ENCODE measurements at places on chromosomes 13 and 19.
A peak's percentile ranks its signal among the peaks of the same experiment; 100 is the strongest.

DNA sequence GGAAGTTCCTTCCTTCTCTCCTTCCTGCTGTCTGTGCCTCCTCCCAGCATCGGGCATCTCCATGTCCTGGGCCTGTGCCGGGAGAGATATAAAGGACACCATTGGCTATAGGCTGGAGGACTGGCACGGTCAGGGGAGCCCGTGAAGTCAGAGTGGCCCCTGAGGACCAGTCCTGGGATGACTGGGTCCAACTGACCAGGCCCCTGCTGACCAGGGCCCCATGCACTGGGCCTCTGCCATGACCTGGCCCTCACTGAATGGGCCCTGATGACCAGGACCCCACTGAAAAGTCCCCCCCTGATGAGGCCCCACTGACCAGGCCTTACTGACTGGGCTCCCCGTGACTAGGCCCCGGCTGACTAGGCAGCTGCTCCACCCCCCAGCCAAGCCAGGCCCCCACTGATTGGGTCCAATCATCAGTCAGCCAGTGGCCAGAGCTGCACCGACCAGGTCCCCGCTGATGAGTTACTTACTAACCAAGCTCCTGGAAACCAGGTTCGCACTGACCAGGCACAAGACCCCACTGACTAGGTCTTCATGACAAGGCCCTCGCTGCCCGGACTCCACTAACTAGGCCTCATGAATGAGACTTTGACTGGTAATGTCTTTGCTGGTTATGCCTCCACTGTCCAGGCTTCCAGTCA lies 20.0 kb upstream of the ZNF14 start:
- no peak for DNase-seq

DNA sequence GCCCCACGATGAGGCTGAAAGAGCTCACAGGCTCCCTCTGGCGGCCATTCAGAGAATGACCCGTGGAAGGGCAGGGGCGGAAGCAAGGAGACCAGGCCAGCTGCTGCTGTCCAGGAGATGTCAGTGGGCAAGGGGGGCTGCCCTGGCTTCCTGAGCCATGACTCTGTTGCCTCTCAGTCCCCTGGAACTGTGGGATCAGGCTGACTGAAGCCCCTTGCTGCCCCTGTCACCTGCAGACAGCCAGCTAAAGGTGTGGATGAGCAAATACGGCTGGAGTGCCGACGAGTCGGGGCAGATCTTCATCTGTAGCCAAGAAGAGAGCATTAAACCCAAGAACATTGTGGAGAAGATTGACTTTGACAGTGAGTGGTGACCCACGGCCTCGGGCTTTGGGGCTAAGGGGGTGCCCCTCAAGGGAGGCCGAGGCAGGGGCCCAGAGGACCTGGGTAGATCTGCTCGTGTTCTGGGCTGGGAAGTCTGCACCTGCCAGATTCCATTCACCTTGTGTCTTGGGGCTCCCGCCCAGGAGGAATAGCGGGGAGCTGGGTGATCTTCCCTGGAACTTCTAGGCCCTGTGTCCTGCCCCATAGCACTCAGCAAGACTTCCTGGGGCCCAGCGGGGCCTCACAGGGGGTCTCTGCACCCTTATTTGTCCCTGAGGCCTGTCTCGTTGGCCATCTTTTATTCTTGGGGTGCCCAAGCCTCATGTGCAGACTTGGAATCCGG lies 12.5 kb upstream of the ACTN4 start:
- DNase-seq = peak; percentile 84

DNA sequence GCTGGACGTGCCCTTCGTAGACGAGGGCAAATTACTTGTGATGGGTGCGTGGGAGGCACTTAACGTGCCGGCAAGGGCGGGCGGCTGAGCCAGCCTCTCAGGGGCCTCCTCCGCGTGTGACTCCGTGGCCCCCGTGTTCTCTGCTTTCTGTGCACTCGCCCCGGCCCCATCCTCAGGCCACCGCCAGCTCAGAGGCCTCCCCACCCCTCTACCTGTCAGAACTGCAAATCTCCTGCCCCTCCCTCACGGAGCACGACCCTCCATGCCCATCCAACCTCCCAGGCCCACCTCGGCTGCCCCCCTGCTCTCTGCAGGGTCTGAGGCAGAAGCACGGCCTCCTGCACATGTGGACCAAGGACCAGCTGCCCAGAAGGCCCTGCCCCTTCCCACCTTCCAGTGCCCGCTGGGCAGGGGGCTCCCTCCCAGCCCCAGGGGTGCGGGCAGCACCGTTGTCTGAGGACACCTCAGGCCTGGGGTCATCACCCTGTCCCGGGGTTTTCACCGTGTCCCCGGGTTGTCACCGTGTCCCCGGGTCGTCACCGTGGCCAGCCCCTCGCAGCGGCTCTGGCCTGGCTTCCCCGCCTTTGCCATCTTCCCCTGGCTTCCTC lies 44.5 kb downstream of the TMEM255B start:
- DNase-seq = no peak

- peak; percentile 86 for DNase-seq
These were observed 5.7 kb downstream of the HOOK2 start for GRCh38 chr19:12769689-12770088.

DNA sequence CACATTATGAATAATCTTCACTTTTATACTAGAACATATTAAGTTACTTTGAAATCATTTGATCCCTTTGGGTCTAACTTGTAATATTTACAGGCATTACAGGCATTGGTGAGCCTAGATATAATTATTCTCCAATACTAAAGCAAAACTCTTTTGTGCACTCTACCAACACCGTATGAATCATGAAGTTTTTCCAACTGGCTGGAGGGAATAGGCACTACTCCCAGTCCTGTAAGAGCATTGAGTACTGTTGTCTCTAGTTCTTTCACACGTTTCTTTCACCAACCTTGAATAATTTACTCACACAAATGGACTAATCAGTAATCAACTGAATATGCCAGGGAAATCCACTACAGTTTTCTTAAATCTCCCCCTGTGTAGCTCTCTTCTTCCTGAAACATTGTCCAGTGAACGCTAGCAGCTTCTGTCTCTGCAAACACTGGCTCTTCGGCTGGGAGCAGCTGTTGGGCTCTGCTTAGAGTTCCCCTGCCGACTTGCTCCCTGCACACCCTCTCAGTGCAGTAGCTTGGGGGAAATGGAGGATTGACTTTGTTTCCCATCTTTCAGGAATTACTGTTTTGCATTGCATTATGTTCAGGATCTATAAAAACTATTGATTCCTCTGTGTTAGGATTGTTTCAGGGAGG lies 476.7 kb downstream of the RFC3 start:
- no peak for DNase-seq

DNA sequence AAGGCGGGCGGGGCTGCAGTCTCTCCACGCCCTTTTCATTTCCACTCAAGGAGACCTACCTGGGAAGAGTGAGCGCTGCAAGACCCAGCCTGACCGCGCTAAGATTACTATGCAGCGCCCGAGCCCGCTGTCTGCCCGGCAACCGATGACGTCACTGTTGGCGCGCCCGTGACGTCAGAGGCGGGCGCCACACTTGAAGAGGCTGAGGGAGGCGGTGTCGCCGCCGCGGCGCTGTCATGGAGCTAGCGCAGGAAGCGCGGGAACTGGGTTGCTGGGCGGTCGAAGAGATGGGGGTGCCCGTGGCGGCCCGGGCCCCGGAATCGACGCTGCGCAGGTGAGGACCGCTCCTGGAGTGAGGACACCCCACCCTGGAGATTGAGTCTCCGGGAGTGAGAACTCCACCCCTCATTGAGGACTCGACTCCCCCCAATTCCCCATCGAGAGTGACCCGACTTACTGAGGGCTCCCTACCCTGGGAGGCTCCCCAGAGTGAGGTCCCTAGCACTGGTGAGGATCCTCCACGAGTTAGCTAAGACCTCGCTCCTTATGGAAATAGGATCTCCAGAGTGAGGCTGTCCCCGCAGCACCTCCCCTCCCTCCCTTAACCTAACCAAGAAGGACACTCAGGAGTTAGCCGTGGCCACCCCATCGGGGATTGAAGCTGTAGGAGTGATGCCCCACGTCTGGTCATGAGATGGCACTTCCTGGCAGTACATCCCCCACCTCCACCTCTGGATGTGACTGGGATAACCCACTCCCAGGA lies at the start of gene HAUS5:
Gene HAUS5 (plus strand): TSS at position 177 of the 763 bp plus-strand sequence. CDS start 60 bp downstream, at position 237.
- peak; percentile 99 for DNase-seq

- no peak for DNase-seq
These were observed 540.6 kb upstream of the HTR2A start for GRCh38 chr13:47437406-47437805.

DNA sequence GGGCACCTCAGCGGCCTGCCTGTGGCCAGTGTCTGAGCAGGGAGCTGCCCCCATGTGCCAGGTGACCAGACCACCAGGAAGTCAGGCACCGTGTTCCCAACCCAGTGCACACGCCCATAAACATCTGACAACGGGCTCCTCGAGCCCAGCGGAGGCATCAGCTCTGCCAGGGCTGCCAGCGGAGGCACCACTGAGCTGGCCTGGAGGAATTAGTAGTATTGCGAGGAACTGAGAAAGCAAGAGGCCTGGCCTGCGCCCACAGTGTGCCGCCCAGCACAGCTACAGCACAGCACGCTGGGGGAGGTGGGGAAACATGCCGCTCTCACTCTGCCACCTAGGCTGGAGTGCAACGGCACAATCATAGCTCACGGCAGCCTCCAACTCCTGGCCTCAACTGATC lies 44.6 kb downstream of the ANKRD27 start:
- no peak for DNase-seq

GRCh38 chr19:41910240-41910991 lies 17.8 kb downstream of the ERFL start:
- DNase-seq = no peak

DNA sequence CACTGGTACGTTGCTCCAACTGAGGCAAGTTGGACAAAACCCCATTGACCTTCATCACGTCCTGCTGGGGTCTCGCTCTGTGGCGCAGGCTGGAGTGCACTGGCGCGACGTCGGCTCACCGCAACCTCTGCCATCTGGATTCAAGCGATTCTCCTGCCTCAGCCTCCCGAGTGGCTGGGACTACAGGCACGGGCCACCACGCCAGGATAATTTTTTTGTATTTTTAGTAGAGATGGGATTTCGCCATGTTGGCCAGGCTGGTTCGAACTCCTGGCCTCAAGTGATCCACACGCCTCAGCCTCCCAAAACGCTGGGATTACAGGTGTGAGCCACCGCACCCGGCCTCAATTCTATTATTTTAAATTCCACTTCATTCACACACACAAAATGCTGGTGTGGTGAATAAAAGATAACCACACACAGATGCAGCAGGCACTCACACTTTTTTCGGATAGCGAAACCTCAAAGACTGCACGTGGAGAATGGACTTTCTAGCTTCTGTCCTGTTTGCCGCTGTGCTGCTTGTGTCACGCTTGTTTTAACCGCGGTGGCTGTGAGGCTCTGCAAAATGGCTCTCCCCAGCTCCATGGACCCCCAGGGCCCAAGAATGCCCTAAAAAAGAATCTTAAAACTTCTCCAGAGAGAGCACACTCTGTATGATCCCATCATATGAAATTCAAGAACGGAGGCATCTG lies 58.4 kb downstream of the COL4A1 start:
- no peak for DNase-seq

- DNase-seq = no peak
These were observed at the start of gene CCDC194 for GRCh38 chr19:17393914-17394313. Gene CCDC194 (minus strand): TSS chr19:17394196. CDS start chr19:17394158, 38 bp downstream.

- no peak for DNase-seq
These were observed 51.1 kb downstream of the RASL11A start for GRCh38 chr13:27321468-27322431.

GRCh38 chr13:47671776-47672175 lies 329.3 kb downstream of the SUCLA2 start:
- DNase-seq = no peak

- no peak for DNase-seq
These were observed 41.3 kb downstream of the RCBTB2 start for GRCh38 chr13:48491423-48492095.

GRCh38 chr13:108267347-108267746 lies 2.2 kb upstream of the TNFSF13B start:
- DNase-seq = no peak

GRCh38 chr19:15231271-15231670 lies 977 bp downstream of the EPHX3 start:
- DNase-seq = no peak

GRCh38 chr13:58992478-58993042 lies 1171.2 kb downstream of the DIAPH3 start:
- DNase-seq = no peak

DNA sequence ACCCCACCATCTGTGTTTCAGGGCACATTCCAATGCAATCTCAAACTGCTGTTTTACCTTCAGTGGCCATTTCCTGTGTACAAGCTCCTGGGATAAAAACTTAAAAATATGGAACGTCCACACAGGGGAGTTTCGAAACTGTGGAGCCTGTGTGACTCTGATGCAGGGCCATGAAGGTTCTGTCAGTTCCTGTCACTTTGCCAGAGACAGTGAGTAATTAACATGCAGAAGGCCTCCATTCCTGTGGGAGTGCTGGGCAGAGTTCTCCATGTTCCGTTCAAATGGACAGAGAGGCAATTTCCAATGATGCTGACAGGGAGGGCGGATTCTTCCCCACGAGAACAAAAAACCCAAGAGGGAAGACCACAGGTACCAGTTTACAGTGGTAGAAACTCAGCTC lies 24.4 kb downstream of the WDR88 start:
- no peak for DNase-seq

DNA sequence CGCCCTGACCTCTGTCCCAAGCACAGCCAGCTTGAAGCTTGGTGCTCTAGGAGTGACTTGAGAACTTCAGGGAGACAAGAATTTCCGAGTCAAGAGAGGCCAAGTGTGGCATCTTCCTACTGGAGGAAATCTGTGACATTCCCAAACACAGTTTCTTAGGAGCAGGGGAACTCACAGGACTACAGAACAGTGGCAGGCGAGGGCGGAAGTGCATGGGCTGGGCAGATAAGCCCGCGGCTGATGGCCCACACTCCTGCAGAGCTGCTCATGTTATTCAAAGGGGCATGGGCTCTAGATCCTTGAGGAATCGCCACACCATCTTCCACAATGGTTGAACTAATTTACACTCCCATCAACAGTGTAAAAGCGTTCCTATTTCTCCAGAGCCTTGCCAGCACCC lies 168.8 kb downstream of the KATNAL1 start:
- DNase-seq = no peak

DNA sequence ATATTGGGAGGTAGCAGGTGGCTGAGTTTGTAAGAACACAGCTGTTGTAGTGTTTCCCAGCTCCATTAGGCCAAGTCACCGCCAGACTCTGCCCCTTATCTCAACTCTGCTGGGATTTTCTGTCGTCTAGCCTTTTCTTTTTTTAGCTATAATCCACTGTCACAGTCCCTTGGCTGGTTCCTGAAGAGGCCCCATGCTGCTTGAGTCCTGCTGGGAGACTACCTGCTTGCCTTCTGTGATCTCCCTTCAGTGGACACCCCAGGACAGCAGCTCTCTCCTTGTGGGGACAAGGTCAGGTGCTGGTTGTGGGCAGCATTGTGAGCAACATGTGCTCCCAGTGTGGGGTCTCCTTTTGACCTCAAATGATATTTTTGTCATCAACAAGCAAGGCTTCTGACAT lies 195.0 kb upstream of the ATXN8OS start:
- no peak for DNase-seq

GRCh38 chr13:95067303-95067702 lies 233.9 kb downstream of the ABCC4 start:
- DNase-seq = no peak

DNA sequence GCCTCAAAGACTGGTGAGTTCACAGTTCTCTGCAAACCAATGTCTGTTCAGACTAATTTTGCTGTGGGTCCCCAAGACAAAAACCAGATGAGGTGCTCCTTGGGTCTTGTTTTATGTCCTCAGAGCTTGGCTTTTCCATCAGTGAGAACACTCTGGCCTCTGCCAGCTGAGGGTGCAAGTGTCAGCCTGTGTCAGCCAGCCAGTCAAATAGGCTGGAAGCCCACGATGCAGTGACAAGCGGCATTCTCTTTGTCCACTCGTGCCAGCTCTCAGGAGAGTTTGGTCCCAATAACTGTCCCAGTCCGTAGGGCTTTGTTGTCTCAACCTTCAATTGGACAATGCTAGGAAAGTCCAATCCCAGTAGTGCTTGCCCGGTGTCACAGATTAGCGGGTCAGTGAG lies 9.4 kb upstream of the AKT2 start:
- no peak for DNase-seq

All from iPS-NIHi11 (cell line).